ENCODE measurements at places on chromosomes 16 and 17.

DNA sequence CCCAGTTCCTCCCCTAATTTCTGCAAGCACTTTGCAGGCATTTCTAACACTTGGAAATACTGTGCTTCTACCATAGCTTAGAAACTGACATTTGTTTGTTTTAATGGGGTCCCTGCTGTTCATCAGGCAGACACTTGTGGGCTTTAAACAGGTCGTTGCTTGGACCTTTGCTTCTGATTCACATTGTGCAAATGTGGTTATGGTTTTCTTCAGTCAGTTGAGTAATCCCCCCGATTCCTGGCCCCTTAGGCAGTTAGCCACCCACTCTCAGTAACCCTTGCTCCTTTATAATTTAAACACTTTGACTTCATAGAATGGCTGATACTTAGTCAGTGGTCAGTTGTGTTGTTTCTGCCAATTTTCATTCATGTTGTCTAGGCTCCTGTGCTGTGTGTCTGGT lies 39.4 kb downstream of the SLC47A1 start:
- no peak for DNase-seq

DNA sequence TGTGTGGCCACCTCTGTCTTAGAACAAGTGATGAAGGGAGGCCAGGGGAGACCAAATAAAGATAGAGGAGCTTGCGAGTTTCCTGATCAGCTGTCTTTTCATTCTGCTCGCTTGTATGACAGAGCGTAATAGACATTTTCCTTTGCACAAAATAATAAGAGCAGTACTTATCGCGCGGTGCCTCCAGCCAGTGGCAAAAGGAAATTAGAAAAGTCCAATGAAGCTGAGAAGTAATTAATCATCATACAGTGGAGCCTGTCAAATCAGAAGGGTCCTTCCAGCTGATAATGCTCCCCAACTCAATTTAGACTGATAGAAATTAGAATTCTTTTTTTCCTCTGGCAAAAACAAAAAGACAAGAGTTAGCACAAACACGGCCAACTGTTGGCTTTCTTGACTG lies 307.0 kb upstream of the IRX5 start:
- DNase-seq, result no peak

DNA sequence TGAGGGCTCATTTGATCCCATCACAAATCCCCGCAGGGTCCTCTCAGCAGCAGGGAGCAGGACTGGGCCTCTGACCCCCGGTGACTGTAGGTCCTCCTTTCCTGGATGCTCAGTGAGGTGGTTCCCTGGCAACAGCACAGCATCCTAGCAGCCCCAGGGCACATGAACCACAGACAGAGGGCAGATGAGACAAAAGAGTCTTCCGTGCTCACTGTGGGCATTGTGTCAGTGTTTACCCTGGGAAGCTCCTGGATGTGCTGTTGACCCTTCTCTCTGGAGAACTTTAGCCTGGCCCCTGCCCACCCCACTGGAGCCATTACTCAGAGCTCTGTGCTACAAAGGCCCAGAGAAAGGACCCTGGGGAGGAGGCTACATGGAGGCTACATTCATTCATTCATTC lies 21.7 kb upstream of the TMEM220 start:
- no peak for DNase-seq

- no peak for DNase-seq
Measured at GRCh38 chr17:66138120-66138519, 53.8 kb downstream of the CEP112 start.

DNA sequence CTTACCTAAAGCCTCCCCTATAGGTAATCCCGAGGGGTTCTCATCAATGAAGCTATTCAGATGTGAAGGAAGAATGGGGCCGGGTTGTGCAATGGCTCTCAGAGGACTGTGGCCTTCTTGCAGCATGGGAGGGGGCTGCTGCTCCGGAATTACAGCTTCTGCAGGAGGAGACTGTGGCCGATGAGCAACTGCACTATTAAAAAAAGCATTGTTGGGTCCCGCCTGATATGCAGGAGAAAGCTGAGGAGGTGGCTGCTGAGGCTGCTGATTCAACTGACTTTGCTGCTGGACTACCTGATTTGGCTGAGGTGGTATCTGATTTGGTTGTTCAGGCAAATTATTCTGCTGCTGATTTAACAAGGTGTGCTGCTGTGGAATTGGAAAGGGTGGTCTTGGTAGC lies 64.8 kb downstream of the CACNG1 start:
- no peak for DNase-seq

DNA sequence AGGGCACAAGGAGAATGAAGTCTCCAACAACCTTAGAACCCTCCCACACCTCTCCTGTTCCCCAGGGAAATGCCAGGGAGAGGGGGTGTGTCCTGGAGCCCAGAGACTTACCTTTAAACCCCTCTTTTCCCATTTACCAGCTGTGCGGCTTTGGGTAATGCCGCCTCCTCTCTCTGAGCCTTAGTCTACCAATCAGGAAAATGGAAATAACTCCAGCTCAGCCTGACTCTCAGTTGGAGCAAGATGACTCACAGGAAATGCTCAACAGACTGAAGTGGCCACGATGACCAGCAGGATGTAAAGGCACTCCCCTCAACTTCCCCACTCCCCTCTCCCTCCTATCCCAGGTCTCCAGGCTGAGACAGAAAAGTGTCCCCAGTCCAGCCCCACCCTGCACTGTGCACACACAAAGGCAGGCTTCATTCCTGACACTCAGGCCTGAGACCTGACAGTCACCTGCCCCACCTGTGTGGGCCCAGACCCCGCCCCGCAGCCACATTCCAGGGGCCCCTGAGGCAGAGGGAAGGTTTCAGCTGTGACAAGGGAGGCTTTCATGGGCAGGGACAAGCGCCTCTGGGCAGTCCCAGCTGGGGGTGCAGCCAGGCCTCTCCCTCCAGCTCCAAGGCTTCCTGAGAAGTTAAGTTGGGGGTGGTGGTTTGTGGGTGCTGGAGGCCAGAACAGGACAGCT lies 3.0 kb upstream of the KRT15 start:
- DNase-seq, result no peak

DNA sequence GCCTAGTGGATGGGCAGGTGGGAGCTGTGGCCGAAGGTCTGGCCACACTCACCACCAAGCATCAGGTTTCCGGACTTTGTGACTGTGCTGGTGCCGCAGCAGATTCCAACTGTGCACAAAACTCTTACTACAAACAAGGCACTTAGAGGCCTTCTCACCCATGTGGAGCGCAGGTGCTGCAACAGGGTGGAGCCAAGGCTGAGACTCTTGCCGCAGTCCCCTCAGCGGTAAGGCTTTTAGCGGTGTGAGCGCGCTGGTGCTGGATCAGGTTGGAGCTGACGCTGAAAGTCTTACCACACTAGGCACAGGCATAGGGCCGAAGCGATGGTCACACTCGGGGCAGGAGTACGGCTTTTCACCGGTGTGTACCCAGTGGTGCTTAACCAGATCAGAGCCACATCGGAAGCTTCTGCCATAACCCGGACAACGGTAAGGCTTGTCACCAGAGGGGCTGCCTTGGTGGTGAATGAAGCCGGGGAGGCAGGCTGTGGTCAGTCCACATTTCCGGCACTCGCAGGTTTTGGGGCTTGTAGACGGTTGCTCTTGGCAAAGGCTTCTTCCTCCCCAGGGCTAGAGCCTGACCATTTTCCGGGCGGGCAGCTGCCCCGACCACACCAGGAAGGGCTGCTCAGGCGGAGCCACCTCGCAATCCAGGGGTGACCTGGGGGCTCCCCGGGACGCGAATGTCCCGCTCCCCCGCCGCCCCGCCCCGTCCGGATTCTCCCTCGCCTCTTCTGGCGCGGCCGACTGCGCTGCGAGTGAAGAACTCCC lies 1.0 kb upstream of the ARMC5 start:
- DNase-seq, result no peak

DNA sequence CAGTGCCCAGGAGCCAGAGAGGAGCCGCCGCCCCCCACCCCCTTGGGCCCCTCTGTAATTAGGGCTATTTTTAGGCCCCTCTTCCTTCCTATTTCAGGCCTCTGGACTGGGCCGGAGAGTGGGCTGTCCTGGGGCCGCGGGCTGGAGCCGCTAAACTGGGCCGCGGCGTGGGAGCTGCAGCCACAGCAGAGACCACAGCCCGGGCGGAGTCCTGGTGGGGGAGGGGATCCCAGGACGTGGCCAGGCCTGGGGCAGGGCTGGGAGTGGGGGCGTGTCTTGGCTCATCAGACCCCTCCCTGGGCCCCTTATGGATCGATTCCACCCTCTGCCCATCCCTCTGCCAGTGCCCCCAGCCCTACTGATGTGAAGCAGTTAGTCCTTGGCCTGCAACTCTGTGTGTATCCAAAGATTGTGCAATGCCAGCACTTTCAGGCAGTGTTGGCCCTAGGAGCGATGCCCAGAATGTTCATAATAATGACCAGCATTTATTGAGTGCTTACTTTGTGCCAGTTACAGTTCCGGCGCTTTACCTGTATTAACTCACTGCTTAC lies 15.0 kb upstream of the TAC4 start:
- no peak for DNase-seq

DNA sequence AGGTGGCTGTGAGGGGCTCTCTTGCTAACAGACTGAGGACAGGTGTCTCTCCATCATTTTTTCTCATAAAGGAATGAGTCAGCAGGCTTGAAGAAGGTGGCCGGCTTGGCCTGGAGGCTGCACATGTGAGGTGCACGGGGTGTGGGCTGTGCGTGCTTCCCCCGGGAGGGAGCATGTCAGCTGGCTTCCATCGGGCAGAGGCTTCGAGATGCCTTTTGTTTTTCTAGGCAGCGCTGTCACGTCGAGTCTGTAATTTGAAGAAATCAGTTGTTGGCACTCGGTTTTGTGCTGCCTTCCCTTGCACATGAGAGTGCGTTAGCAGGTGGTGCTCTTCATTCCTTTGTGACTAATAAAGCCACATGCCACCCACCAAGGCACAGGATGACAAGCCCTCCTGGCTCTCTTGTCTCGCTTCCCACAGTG lies 89.7 kb downstream of the NPIPB11 start:
- no peak for DNase-seq

GRCh38 chr16:16136588-16136987 lies 86.7 kb downstream of the ABCC6 start:
- DNase-seq, result no peak

All from activated naive CD4-positive, alpha-beta T cell (primary cell).